Aorta (tissue), 5 donors: ENCODE measurements at places on chromosomes 2 and 18. TPM values are rescaled to one million over a fixed set of nuclear protein-coding genes. Genes with fewer than 3 reads are reported as not detected.

DNA sequence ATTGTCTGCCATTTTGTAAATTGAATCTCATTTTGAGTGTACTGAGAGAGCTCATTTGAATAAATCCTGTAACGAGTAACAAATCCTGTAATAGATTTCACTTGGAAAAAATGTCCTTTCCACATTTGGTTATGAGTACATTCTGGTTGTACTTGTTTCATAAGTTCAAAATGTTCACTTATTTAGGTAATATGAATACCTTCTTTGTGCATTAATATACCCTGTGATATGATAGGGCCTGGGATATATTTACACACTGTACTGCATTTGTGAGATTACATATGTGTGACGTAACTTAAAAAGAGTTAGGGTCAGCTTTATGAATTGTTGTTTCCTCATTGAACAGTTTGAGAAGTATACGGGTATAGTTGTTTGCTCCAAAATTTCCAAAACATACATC, 16.1 kb downstream of the AGFG1 start:
- no peaks in the 10 kb centered on the region for H3K27me3 ChIP-seq
- H3K4me1 ChIP-seq, result no peaks in the 10 kb centered on the region
- H3K27ac ChIP-seq, result no peak overlapping the region
- H3K4me3 ChIP-seq, result no peak overlapping the region
- no peaks in the 10 kb centered on the region for H3K36me3 ChIP-seq

DNA sequence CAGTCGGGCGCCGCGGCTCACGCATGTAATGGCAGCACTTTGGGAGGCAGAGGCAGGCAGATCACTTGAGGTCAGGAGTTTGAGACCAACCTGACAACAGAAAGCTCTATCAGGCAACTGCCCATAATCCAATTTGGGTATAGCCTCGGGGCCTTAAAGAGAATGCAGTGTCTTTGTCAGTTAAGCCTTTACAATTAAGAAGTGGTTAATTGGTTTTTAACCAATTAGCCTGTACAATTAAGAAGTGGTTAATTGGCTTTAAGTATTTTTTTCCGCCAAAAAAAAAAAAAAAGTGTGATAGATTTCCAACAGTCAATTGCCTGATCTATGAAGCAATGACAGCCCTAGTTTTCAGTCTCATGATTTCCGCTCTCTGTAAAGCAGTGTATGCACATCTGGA, 74.6 kb upstream of the NARS1 start:
- no peaks in the 10 kb centered on the region for H3K36me3 ChIP-seq
- no peak overlapping the region for H3K27ac ChIP-seq
- no peak for DNase-seq
- no peaks in the 10 kb centered on the region for H3K27me3 ChIP-seq
- no peaks in the 10 kb centered on the region for H3K4me1 ChIP-seq
- H3K4me3 ChIP-seq, result no peak overlapping the region

DNA sequence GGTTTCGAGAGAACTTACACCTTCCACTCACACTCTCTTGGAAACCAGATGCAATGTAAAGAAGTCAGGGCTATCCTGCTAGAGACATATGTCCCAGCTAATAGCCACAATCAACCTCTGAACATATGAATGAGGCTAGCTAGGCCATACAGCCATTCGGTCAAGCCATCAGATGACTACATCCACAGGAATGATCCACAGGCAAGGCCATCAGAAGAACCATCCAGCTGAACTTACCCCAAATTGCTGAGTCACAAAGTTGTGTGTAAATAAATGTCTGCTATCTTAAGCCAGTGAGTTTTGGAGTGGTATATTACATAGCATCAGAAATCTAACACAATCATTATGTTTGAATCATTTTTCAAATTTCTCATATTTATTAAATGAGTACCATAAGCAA, 5.2 kb upstream of the SPAST start:
- no peak overlapping the region for H3K4me3 ChIP-seq
- no peak overlapping the region for H3K27ac ChIP-seq
- no peaks in the 10 kb centered on the region for H3K36me3 ChIP-seq
- DNase-seq, result no peak

DNA sequence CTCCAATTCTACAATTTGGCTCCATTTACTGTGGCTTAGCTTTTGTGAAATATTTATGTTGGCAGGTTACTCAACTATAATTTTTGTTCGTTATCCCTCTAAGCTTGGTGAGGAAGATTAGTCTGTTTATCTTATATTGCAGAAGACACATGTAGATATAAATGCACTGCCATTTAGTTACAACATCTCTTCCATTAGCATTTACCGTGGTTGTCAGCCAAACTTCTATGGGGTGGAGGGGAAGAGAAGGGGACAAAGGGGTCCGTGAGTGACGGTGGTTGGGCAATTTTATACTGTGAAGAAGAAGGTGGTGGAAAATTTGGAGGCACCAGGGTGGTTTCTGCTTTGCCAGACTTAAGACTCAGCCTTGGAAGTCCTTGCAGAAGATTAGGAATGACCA, 117.6 kb upstream of the CXCR4 start:
- no peaks in the 10 kb centered on the region for H3K27me3 ChIP-seq
- no peaks in the 10 kb centered on the region for H3K4me1 ChIP-seq
- no peak overlapping the region for H3K27ac ChIP-seq
- H3K36me3 ChIP-seq, result no peaks in the 10 kb centered on the region
- DNase-seq, result no peak
- H3K4me3 ChIP-seq, result no peak overlapping the region

- no peak for DNase-seq
- no peak overlapping the region for H3K27ac ChIP-seq
- no peaks in the 10 kb centered on the region for H3K27me3 ChIP-seq
- no peaks in the 10 kb centered on the region for H3K4me1 ChIP-seq
- no peaks in the 10 kb centered on the region for H3K36me3 ChIP-seq
These were observed 34.2 kb upstream of the CAB39 start for GRCh38 chr2:230678451-230678850.

GRCh38 chr2:10352361-10352760, 49.7 kb downstream of the HPCAL1 start:
- no peak overlapping the region for H3K4me3 ChIP-seq
- no peaks in the 10 kb centered on the region for H3K4me1 ChIP-seq
- peak; percentile 37 for DNase-seq
- no peaks in the 10 kb centered on the region for H3K36me3 ChIP-seq
- no peaks in the 10 kb centered on the region for H3K27me3 ChIP-seq

DNA sequence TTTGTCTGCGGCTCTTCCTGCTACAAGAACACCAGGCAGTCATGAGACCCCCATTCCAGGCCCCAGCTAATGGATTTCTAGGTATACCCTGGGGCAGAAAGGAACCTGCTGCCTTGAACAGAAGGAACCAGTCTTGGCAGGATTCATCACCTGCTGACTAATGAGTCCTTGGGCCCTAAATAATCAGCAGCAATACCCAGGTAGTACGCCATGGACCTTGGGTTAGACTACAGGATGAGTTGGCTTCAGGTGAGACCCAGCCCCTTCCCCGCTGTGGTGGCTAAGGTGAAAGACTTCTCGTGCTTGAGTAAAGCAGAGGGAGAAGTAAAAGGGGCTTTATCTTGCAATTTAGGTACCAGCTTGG, 105.0 kb downstream of the SPIRE1 start:
- no peaks in the 10 kb centered on the region for H3K27me3 ChIP-seq
- no peaks in the 10 kb centered on the region for H3K4me1 ChIP-seq
- H3K4me3 ChIP-seq, result no peak overlapping the region

DNA sequence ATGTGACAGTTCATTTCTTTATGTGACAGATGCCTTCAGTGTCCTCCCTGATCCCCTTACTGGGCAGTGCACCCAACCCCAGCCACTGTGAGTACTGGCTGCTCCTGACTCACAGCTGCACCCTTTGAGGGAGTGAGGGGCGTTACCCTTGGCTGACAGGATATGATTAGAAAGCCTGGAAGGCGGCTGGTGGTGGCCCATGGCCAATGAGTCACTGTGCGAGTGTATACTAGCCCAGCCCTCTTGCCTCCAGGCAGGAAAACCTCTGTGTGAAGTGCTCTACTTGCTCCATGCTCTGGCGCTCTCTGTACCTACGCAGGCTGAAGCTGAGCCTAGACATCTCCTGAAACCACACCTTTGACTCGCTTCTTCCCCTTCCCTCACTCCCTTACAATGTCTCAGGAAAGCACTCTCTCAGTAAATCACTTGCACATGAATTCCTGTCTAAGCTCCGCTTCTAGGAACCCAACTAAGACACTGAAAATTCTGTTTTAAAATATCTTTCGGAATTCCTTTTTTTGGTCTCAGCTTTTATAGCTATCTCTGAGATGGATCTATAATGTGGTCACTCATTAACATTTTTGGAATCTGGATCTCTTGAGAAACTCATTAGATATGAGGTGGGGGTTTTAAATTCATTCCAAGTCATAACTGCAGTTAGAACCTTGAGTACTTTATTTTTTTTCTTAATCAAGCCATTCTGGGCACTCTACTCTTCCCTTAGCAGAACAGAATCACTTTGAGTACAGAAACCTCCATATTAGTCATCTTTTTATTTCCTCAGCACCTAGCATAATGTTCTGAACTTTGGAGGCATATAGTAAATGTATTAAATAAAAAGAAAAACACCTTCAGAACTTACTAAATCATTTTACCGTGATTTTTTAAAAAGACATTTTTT, 25.3 kb upstream of the STAM2 start:
- no peak overlapping the region for H3K27ac ChIP-seq
- no peaks in the 10 kb centered on the region for H3K27me3 ChIP-seq
- H3K4me1 ChIP-seq, result no peaks in the 10 kb centered on the region
- DNase-seq, result peak; percentile 95
- no peak overlapping the region for H3K4me3 ChIP-seq

- no peaks in the 10 kb centered on the region for H3K27me3 ChIP-seq
- H3K4me1 ChIP-seq, result no peaks in the 10 kb centered on the region
- no peak overlapping the region for H3K4me3 ChIP-seq
These were observed 5.8 kb upstream of the TNP1 start for GRCh38 chr2:216865658-216866057.

DNA sequence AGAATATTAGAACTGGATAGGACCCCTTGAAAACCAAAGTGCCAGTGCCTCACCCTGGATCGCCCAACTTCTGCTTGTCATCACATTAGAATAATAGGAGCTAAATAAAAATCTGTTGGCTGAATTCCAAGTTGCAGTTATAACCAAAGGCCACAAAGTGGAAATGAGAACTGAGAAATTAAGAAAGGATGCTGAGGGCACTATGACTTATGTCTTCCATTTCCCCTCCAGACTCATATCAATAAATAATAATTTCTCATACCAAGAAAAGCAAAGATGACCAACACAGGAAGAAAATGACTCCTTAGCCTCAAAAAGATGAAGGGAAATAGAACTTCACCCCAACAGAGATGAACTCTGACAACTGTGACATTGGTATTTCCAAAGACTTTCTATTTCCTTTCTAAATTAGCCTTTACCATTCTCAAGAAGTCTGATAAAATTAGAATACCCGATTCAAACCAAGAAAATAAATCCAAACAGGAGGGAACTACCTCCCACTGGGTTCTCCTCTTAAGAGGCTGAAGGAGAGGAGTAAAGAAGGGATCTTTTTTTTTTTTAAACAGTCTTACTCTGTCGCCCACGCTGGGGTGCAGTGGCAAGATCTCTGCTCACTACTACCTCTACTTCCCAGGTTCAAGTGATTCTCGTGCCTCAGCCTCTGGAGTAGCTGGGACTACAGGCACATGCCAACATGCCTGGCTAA, 46.5 kb upstream of the EPG5 start:
- no peak overlapping the region for H3K27ac ChIP-seq
- H3K4me3 ChIP-seq, result no peak overlapping the region
- H3K36me3 ChIP-seq, result no peaks in the 10 kb centered on the region
- H3K27me3 ChIP-seq, result no peaks in the 10 kb centered on the region
- no peak for DNase-seq

GRCh38 chr2:201441409-201441808, 9.8 kb downstream of the TRAK2 start:
- no peak overlapping the region for H3K4me3 ChIP-seq
- no peak for DNase-seq
- H3K27me3 ChIP-seq, result no peaks in the 10 kb centered on the region

DNA sequence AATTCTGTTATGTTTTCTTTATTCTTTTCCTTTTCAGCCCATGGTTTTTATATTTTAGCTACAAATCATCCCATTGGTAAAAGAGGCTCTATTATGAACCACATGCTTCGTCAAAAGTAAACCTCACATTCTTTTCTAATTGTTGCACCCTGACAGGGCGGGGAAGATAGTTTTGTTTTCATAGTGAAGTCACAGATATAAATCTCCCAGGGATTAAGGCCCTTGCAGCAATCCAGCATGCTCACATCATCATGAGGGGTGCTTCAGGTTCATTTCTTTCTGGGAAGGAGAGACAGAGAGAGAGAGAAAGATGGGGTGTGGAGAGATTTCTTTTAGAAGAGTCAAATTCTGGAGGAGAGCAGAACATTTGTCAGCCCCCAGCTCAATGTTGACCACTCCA, 124.5 kb upstream of the CDC42EP3 start:
- no peaks in the 10 kb centered on the region for H3K36me3 ChIP-seq
- H3K27ac ChIP-seq, result no peak overlapping the region
- H3K27me3 ChIP-seq, result no peaks in the 10 kb centered on the region
- no peak for DNase-seq
- H3K4me1 ChIP-seq, result peaks cover 5% of the 10 kb centered on the region

GRCh38 chr2:64857581-64858471, 131.4 kb upstream of the SLC1A4 start:
- peak; percentile 82 for DNase-seq
- no peak overlapping the region for H3K4me3 ChIP-seq

GRCh38 chr2:903223-903900, 47.3 kb upstream of the SNTG2 start:
- H3K4me1 ChIP-seq, result no peaks in the 10 kb centered on the region
- H3K27me3 ChIP-seq, result no peaks in the 10 kb centered on the region

GRCh38 chr2:219020604-219021365, 20.5 kb downstream of the CFAP65 start:
- H3K27me3 ChIP-seq, result no peaks in the 10 kb centered on the region
- no peaks in the 10 kb centered on the region for H3K36me3 ChIP-seq
- no peak overlapping the region for H3K27ac ChIP-seq
- no peak for DNase-seq
- no peaks in the 10 kb centered on the region for H3K4me1 ChIP-seq

DNA sequence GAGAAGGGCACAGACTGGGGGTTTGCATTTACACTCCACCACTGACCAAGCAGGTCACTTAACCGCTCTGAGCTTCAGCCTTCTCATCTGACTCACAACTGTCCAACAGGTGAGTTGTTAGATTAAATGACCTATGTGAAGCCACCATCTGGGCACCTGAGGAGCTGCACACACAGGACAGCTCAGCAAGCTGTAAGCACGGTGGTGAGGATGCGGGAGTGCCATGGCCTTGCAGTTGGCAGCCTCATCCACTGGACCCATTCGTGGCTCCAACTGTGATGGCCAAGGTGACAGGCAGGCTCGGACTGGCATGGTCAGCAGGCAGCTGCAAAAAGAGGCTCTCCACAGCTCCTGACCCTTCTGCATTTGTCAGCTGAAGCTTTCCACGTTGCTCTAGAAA, 23.3 kb upstream of the AMMECR1L start:
- no peaks in the 10 kb centered on the region for H3K4me1 ChIP-seq
- no peak for DNase-seq
- no peaks in the 10 kb centered on the region for H3K27me3 ChIP-seq

- H3K27ac ChIP-seq, result no peak overlapping the region
- no peaks in the 10 kb centered on the region for H3K36me3 ChIP-seq
- DNase-seq, result no peak
These were observed 490.6 kb downstream of the IRS1 start for GRCh38 chr2:226308986-226309385.

GRCh38 chr18:35584735-35585134, 3.2 kb downstream of the GALNT1 start:
- DNase-seq, result no peak
- H3K4me3 ChIP-seq, result no peak overlapping the region
- no peaks in the 10 kb centered on the region for H3K27me3 ChIP-seq
- no peak overlapping the region for H3K27ac ChIP-seq

The CD8B2 gene
- total RNA-seq, result 0.10 TPM

The IL36G gene
- not detected for total RNA-seq

The VWA3B gene
- 0.36 TPM for total RNA-seq

The DES gene
- 314 TPM for total RNA-seq

The LRPPRC gene
- 42.7 TPM for total RNA-seq

The NMS gene
- total RNA-seq, result not detected

The WNT6 gene
- 0.88 TPM for total RNA-seq

The KCNG2 gene
- 0.23 TPM for total RNA-seq

The ALLC gene
- total RNA-seq, result not detected

The PLA2R1 gene
- 28.8 TPM for total RNA-seq

The IL1RL2 gene
- total RNA-seq, result 0.54 TPM
